Fibroblast of lung (primary cell): ENCODE measurements at places on chromosomes 4 and X. TPM values are rescaled to one million over a fixed set of nuclear protein-coding genes. Genes with fewer than 3 reads are reported as not detected.
A peak's percentile ranks its signal among the peaks of the same experiment; 100 is the strongest.

STS gene
- total RNA-seq, result 1.8 and 5.0 TPM in 2 replicates

GRCh38 chr4:159010563-159011260, 92.2 kb upstream of the RAPGEF2 start:
- DNase-seq, result peak; percentile 91

PAK3 gene
- total RNA-seq, result 1.3 and 2.0 TPM in 2 replicates

NXF2 gene
- not detected in 2 replicates for total RNA-seq

DNA sequence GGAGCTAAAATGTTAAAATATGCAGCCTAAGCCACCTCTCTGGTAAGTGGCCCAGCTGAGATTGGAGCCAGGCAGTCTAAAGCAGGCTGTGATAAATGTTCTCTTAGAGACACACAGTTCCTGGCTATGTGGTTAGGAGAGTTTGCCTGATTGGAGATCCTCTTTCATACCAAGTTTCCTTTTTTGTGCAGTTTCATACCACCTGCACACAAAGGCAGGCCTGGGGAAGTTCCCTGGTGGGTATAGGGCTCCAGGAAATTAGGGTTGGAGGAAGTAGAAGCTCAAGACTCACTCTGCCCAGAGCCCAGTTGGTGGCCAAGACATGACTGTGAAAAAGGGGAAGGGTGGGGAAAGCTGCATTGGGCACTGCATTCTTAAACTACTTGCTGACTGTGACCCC, 16.9 kb downstream of the CYBB start:
- DNase-seq, result peak; percentile 1

GRCh38 chr4:11623726-11624037, 195.0 kb upstream of the HS3ST1 start:
- no peak for DNase-seq

RCHY1 gene
- total RNA-seq, result 33.1 and 34.5 TPM in 2 replicates

BEX5 gene
- not detected in 2 replicates for total RNA-seq
